ENCODE measurements at places on chromosomes 12 and 14.

DNA sequence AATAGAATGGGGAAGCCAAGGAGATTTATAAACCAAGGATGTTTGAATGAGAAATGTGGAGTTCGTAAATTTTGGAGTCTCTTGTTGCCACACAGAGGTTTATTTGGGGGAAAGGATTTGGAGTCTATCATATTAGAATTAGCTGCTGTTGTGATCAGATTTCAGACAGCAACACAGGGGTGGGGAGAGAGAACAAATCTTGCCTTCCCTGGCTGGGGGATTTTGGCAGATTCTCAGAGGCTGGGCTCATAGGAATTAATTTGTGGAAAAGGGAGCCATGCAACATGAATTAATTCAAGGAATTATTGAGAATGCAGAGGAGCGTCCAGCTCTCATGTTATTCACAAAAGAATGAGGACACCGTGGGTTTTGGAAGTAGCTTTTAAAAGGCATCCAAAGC, 73.9 kb upstream of the PRMT8 start:
- no peak for DNase-seq

DNA sequence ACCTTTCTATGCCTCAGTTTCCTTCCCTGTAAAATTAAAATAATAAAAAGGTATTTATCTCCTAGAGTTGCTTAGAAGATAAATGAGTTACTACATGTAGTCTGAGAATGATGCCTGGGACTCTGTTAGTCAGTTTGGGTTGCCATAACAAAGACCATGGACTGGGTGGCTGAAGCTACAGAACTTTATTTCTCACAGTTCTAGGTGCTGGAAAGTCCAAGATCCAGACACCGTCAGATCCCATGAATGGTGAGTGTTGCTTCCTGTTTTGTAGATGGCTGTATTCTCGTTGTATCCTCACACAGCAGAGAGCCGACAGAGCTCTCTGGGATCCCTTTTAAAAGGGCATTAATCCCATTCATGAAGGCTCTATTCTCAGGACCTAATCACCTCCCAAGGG, 64.0 kb upstream of the LTA4H start:
- DNase-seq = no peak

DNA sequence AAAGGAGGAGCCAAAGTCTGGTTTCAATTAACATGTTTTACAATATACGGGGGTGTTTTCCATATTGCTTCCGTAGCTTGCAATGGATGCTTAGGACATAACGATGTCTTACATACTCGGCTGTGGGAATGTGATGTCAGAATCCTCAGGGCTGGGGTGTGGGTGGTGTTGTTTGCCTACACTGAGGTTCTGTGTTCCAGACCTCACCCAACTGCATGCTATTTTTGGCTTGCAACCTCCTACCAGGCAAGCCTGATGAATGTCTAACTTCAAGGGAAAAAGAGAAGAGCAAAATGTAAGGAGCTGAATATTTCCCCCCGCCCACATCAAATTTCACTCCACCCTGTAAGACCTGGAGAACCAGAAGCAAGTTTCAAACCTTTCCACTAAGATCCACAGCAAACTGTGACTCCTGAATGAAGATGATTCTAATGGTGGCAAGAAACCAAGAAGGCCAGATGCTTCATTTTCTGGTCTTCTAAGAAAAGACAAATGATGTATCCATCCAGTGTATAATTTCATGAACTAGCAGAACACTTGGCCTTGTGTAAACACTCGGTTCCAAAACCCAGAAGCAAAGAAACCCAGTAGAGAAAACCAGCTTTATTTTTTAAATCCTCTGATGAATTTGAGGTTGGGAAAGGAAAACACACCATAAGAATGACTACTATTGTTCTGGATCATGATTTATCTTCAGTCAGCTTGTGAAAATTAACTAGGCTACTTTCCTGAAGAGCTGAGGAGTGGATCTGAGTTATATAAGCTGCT, 227.9 kb downstream of the DACT1 start:
- DNase-seq = no peak

DNA sequence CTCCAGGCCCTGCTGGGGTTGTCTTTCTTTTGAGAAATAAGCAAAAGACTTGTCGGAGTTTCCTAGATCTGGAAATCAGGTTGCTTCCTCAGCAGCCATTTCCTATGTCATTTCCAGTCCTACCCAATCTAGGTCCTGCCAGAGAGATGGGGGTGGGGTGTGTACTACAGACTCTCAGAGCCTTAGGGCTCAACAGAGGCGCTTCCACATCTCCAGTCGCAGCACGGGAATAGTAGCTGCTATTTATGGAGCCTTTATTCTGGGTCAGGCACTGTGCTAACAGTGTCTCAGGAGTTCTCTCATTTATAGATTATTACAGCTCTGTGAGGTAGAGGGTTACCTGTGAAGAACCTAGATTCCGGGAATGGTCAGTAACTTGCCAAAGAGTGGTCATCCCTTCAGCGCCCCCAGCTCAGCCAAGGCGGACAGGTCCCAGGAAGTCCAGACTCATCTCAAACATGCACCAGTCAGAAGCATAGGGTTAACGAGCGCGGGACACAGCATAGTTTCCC, 21.9 kb downstream of the DHRS2 start:
- DNase-seq = no peak

DNA sequence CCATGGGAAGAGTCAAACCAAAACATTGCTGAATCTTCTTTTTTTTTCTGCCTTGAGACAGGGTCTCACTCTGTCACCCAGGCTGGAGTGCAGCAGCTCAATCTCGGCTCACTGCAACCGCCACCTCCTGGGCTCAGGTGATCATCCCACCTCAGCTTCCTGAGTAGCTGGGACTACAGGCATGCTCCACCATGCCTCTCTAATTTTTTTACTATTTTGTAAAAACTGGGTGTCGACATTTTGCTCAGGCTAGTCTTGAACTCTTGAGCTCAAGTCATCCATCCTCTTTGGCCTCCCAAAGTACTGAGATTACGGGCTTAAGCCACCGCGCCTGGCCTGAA, 1.5 kb upstream of the KRT75 start:
- DNase-seq = no peak

DNA sequence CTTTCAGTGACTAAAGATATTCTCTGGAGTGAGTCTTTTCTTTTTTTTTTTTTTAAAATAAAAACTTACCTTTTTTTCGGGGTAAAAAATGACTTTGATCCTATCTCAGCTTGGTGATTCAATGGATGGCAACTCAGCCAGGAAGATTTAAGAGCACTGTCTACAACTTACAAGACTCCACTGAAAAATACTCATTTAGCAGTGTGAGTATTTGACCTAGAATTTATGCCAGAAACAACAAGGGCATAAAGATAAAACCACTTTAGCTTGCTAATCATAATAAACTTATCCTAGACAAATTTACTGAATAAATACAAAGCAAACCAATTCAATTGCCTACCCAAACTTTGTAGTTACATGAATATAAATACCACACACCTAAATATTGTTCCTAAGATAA, 446.6 kb downstream of the RPS29 start:
- no peak for DNase-seq

DNA sequence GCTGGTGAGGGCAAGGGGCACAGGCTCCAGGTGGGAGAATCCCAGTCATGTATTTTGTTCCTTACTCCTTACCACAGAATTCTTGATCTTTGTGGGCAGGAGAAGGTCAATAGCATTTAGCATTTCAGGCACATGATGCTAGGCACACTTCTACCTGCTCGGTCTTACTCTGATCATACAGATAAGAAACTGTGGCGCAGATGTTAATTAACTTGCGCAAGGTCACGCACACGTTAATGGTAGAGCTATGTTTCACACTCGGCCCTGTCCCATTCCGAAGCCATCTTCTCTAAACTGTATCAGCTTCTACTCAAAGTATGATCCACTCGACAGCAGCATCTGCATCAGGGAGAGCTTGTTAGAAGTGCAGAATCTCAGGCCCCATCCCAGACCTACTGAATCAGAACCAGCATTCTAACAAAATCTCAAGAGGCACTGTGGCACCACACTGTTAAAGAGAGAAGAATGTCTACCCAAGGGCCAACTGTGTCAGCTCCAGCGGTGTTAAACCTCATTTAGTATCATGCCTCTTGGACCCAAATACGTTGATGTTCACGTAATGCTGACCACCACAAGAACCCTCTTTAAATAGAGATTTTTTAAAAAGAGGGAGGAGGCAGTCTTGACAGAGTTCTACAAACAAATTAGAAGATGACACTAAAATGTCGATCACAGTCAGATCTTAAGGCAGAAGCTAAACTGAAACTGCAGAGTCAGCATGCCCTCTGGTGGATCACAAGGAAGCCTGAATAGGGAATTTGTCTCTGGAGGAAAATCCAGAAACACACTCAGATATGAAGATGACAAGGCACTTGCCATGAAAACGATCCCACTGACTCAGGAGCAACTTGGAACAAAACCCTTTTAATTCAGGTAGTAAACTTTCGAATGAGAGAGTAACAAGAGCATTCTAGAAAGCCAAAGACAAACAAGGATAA, 7.3 kb downstream of the STXBP6 start:
- no peak for DNase-seq

DNA sequence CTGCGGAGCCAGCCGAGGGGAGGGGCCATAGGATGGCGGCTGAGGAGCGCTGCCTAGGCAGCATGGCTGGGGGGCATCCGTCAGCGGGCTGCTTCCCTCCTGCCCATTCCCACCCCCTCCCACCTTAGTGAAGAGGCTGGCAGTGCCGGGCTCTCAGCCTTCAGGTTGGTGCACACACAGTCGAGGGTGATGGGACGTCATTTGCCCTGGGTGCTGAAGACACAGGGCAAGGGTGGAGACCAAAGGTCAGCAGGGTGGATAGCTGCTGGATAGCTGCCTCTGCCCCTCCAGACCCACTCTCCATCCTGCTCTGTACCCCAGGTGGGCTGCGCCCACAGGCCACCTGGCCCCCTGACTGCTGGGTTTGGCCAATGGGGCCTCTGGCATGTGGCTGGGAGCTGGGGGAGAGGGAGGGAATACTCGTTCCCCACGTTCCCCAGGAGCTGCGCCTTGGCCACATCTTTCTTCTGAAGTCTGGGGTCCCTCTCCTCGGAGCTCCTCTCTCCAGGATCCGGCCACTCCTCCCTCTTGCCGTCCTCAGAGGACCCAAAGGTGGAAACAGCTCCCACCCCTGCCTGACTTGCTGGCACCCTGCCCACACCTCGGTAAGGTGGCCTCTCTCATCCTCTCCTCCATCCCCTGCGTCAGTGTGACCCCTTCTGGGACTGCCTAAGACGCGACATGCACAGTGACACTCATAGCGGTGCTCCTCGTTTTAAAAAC, 11.2 kb upstream of the CDC42BPB start:
- DNase-seq = no peak

DNA sequence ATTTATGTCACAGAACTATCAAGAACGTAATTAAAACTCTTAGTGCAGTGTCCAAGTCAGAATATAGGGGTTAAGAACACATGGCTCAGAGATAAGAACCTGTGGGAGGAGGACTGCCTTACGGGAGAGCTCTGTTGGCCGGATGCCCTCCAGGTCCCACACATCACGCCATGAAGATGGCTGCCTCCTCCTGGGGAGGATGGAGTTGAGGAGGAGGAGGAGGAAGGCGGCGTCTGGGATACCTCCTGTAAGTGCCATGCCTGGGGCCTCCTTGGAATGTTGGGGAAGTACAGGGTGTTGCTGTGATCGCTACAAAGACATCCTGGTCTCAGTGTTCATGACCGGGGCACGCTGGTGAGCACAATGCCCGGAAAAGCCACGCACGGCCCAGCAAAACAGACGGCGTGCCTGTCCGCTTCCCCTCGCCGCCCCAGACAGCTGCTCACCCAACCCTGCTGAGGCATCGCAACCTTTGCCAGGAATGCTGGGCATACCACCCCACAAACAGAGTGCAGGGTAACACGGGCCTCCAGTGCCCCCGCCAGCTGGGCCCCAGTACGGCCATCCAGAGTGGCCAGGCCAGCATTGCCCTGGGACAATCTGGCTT, 28.7 kb upstream of the CD9 start:
- no peak for DNase-seq

- DNase-seq = no peak
These were observed 8.6 kb downstream of the TCP11L2 start for GRCh38 chr12:106311139-106311538.

Measured in central memory CD4-positive, alpha-beta T cell (primary cell).